ENCODE measurements at places on chromosomes 11 and 22. TPM values are rescaled to one million over a fixed set of nuclear protein-coding genes. Genes with fewer than 3 reads are reported as not detected.

- DNase-seq = peak; percentile 53
Observed at GRCh38 chr11:12167061-12168000, 56.9 kb downstream of the MICAL2 start.

DNA sequence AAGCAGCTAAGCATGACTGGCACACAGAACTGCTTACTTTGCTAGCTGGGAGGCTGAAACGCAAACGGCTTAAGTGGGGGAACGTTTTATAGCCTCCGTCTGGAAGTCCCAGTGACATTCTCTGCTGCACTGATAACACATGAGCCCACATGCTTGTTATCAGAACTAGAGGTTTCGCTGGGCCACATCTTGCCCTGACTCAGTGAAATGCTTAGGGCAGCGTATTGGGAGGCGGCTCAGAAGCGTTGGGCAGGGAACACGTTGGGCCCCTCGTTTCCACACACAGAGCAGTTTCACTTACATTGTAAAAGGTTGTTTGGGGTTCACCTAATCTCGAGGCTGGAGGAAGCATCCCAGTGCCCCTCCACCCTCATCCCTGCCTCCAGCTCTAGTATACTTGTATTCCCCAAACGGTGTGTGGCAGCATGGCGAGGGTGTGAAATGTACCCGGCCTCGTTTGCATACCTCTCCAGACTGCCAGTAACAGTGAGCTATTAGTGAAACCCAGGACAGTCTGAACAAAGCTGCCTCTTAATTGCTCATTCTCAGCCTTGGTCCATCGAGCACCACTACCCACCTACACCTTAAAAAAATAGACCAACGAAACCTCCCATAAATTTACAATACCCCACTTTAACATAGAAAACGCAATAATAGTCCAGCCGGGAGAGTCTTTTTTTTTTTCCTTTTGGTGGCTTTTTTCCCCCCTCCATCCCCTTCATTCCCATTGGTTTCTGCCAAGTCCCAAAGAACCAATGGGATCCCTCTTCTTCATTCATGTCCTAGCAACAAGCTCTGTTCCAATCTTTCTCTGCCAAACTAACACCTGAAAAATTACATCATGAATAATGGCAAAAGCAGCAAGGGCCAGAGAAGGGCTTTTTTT is 218.8 kb upstream of the SORL1-AS1 start:
- DNase-seq = no peak

DNA sequence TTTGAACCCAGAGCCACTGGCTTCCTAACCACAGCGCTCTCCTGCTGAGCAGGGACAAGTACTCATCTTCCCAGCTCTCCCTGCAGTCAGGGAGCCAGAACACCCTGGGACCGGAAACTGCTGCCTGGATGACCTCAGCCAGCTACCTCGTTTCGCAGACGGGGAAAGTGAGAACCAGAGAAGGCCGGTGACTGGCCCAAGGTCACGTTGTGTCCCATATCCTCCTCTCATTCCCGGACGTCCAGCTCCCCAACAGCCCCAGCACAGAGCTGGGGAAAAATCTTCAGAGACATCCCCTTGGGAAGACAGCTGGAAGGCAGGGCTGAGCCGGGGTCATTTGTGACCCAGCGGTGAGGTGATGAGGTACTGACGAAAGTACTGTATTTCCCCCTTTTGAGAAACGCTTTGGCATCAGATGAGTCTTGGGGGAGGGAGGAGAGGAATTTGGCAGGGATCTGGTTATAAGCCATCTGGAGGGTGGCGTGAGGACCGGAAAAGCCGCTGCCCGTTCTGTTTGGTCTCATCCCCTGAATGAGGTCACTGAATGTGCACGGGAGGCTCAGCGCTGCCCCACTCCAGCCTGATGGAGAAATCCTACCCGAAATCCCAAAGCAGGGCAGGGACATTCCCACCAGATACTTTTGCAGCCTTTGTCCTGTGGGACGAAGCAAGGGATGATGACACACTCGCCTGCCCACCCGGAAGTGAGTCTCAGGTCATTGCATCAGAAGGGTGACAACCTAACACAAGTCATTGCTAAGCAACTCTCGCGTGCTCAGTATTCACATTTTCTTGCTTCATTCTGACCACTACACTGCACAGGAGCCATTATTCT is 41.1 kb downstream of the LIF start:
- no peak for DNase-seq

DNA sequence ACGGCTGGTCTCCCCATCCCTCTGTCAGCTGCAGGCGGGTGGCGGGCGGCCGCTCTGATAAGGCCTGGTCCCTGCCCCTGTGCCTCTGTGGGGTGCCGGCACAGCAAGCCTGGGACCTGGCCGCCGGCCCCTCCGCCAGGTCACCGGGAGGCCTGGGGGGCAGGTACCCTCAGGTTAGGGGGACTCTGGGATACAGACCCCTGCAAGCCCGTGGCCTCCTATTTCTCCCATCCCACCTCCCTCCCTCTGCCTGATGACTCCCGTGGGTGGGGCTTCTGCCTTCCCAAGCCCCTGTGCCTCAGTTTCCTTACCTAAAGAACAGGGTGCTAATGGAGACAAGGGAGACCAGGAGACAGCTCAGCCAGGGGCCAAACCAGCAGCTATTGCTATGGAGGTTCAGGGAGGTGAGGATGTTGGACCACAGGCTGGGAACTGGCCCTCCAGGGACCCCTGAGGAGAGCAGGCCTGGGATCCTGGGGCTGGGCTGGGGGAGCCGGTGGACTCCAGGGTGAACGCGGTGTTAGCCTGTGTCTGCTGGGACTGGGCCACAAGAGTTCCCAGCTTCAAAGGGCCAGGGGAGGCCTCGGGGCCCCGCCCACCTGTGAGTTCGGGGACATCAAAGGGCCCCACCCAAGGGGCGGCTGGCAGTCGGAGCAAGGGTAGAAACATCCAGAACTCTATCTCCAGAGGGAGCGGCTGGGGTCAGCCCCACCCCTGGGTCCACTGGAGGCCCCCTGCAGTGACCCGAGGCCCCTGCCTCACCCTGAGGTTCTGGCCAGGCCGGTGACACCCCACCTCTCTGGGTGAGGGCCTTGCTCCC is 32.0 kb upstream of the TH start:
- DNase-seq = peak; percentile 29

DNA sequence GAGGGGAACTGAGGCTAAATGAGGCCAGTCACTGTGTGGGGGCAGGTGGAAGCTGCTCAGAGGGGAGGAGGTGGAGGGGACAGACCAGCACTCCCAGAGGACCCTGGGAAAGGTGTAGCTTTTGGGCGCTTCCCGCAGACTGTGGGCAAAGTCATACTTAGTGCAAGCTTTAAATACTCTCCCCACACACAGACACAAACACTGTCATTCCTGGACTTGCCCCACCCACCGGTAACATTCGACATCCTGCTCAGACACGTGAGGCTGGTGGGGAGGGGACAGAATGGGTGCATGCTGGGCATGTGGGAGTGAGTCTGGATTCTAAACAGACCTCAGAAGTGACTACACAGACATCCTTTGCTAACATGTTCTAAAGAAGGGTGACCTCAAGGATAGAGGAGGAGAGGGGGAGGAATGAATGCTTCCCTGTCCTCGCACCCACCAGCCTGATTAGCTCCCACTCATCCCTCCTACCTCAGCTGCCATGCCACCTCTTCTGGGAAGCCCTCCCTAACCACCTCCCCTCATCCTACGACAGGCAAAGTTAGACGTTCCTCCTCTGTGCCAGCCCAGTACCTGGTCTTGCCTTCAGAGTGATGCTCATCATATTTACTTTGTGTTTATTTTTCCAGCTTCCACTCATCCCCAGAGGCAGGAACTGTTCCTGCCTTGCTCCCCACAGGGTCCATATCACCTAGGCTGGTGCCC is 22.2 kb downstream of the TSKU start:
- DNase-seq = no peak

DNA sequence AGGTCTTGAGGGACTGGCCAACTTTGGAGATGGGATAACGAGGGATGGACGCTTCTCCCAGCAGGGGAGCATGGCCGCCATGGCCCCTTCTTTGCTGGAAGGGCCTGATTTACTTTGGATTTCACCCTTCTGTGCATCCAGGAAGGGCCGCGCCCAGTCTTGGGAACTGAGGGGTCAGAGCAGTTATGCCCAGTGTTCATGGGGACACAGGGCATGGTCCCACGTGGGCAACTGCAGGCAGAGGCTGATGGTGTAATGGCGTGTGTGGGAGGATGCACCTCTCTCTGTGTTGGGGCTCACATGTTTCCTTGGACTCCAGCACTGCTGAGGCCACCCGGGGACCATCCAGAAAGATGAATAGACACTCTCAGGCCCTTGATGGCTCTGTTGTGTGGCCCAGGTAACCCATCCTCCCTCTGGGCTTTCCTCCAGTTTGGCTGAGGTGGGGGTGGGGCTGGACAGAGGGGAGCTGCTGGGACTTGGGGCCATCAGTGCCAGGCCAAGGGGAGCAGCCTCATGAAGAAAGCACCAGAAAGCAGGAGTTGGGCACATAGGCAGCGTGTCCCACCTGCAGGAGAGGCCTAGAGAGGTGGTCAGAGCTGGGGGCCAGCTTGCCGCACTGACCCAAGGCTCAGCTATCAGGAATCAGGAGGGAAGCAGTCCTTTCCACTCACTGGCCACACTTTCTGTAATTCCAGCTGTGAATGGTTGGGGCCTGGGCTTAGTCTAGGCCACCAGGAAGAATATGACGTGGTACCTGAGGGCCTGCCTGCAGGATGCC is 1033.9 kb downstream of the TBC1D22A start:
- peak; percentile 15 for DNase-seq

GRCh38 chr11:80587906-80588305 is 1147.1 kb upstream of the TENM4 start:
- DNase-seq = no peak

The OOSP3 gene
- total RNA-seq = not detected

DNA sequence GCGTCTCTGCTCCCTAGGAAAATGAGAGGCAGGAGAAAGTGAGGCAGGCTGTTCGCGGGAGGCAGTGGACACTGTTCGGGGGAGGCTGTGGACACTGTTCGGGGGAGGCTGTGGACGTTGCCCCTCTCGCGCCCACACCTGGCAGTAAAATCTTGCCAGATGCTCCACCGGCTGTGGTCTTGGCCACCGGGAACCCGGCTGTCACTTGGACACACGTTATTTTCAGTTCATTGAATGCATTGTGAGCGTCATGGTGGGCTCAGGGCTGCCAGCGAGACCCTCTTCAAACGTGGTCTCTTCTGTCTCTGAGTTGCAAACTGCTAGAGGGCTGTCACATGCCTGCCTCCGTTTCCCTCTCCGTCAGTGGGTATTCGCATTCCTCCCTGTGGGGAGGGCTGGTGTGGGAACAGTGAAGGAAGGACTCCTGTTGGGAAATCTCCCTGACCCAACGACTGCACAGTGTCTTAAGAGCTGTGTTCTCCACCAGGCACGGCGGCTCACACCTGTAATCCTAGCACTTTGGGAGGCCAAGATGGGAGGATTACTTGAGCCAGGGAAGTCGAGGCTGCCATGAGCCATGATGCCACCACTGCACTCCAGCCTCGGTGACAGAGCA is 1.4 kb downstream of the PRR5 start:
- no peak for DNase-seq
